ENCODE measurements at places on chromosomes 6 and 20.

DNA sequence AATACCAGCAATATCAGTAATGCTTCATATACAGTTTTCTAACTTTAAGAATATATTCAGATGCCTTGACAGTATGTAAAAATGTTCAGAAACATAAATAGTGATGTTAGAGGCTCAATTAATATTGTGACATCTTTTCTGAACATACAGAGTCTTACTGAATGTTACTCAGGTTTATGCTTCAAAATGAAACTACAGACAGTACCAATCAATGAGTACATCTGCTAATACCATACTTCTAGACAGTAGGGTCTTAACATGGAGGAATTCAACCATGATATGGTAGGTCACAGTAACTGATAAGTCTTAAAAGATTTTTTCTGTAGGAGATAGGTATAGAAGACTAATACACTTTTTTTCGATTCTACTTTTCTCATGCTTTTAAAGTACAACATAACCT, 8.3 kb downstream of the GCLC start:
- no peak for ATAC-seq

DNA sequence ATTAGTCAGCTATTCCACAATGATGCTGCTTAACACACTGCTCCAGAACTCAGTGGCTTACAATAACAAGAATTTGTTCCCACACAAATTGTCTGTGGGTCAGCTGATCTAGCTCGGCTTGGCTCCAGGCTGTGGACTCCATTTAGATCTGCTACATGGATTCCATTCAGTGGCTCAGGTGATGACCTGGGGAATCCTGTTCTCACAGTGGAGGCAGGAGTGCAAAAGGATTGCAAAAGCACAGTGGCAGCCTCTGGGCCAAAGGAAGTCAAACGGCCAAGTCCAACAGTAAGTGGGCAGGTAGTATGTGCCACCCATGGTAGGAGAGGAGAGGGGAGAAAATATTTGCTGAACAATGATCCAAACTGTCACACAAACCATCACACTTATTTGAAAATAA, 15.8 kb upstream of the LRRN4 start:
- ATAC-seq = no peak

- no peak for ATAC-seq
Observed at GRCh38 chr6:153038378-153039057, 36.0 kb upstream of the MTRF1L start.

DNA sequence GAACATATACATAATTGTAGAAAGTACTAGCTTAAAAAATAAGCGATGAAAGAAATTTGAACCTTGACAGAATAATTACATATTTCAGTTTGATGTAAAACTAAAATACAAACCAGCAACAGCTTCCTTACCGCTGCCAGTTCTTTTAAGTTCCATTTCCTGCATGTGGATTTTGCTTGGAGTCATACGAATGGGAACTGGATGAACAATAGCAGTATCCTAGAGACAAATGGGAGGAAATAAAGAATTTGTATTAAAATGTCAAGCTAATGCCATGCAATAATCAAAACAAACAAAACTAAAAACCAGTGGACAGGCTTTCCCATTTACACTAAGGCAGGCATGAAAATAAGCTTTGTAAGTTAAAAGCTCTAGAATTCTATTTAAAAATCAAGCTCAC, 67.1 kb downstream of the REPS1 start:
- ATAC-seq = no peak

DNA sequence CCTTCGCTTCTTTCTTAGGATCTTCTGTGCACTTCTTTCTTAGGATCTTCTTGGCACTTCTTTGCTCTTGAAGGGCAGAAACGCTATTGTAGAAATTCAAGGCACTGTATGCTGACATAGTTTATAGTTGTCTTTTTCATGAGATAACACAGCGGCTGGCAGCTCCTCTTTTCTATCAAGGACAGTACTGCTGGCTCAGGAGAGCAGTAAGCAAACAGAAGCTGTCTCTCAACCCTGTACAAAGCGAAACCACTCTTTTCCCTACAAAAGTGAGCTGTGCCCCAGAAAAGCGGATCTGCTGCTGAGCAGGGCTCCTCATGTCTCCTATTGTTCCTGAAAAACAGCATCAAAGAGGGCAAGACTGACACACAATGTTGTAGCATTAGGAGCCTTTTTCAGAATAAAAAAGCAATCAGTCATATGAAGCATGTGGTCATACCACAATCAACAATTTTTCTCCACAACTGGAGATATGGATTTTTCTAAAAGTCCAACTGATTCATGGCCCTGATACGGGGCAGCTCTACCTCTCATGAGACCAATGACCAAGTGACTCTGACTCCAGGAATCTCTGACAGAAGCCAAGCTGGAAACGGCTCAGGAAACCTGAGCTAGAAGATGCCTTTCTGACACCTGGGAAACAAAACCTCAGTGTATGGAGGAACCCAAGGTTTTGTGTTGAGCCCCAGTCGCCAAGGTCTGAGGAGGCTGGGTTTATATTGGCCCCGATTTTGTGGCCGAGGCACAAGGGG, 255.9 kb downstream of the ESR1 start:
- no peak for ATAC-seq

GRCh38 chr20:47397652-47398301, 41.3 kb upstream of the ZMYND8 start:
- ATAC-seq = no peak

DNA sequence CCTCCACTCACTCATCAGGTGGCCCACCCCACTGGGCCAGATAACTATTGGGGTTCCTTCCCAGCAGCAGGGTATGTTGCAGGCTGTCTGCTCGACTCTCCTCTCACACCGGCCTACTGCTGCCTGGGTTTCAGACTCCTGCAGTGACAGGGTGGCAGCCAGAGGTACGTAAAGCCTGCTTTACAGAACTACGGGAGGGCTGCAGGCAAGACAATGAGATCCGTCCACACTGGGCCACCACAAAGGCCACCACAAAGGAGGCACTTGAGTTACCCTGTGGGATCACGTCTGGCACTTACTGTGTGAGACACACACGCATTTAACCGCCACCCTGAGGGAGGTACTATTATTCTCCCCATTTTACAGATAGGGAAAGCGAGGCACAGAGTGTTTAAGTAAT, 78.5 kb downstream of the NFATC2 start:
- no peak for ATAC-seq

DNA sequence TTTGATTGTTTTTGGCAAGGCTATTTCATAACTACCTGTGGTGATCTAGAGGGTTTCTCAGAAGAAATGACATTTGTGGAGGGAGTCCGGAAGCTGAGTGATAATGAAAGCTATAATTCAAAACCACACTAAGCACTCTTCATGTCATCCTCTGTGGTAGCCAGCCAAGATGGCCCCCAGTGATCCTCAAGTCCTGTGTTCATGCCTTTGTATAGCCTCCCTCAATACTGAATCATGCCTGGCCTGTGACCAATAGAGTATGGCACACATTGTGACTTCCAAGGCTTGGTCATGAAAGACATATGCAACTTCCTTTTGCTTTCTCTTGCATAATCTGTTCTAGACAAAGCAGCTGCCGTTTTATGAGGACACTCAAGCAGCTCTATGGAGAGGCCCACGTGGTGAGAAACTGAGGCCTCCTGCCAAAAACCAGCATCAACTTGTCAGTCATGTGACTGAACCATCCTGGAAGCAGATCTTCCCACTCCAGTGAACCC, 12.8 kb upstream of the DNAAF9 start:
- ATAC-seq = no peak

DNA sequence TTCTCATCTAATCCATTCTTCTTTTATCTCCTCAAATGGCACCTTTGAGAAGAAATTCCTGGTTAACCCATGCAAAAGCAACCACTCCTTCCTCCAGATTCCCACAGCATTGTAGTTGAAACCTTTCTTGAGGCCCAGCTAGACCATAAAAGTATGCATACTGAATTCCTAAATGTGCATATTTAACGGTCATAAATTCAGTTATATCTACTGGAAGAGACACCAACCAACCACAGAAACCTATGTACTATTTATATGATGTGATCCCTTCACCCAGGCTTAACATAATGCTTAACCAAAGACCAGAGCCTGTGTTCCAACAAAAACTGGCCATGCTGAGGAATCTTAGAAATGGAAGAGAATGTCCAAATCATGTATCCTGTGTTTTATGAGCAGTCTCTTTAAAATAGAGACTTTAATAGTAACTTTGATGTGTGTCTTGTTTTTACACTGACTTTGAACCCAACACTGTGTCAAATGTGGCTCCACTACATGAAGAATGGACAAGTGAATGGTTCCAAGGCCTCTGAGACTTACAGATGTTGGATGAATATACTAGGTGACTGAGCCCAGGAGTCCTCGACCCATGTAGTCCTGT, 11.4 kb upstream of the TAF8 start:
- no peak for ATAC-seq

GRCh38 chr6:160365117-160365516, 16.9 kb downstream of the SLC22A3 start:
- ATAC-seq = no peak

DNA sequence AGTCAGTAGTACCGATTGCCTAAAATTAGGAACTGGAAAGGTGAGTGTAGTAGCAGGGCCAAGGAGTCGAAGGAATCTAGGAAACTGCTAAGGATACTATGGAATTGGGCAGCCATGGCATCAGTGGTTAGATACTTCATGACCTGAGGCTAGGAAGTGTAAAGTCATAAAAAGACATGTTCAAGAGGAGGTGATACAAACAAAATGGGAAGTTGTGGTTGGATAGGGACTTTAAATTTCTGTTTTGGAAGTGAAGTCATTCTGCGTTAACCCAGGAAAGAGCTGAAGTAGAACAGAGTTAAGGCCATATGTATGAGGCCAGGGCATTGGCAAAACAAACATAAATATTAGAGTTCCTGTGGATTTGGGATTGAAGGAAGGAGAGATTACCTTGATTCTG, 88.6 kb upstream of the TMEM181 start:
- ATAC-seq = no peak

DNA sequence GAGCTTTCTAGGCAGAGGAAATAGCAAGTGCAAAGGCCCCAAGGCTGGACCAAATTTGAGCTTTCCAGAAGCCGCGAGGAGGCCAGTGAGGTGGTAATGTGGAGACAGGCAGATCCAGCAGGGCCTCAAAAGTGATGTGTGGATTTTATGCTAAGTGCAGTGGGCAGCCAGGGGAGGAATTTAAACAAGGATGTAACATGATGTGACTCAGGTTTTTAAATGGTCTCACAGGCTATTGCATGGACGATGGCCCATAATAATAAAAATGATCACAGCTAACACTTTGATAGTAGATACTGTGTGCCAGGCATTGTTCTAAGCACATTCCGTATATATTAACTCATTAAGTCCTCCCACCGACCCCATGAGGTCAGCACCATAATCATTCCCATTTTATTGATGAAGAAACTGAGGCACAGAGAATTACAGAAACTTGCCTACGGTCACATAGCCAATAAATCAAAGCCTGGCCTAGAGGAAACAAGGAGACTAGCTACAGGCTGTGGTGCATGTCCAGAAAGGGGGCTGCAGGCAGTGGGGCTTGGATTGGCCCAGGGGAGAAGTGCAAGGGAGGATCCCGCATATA, 18.0 kb upstream of the PREX1 start:
- no peak for ATAC-seq

- no peak for ATAC-seq
Observed at GRCh38 chr6:116996842-116997241, 119.8 kb downstream of the RFX6 start.

- ATAC-seq = no peak
Observed at GRCh38 chr6:57434944-57435343, 117.5 kb downstream of the PRIM2 start.

DNA sequence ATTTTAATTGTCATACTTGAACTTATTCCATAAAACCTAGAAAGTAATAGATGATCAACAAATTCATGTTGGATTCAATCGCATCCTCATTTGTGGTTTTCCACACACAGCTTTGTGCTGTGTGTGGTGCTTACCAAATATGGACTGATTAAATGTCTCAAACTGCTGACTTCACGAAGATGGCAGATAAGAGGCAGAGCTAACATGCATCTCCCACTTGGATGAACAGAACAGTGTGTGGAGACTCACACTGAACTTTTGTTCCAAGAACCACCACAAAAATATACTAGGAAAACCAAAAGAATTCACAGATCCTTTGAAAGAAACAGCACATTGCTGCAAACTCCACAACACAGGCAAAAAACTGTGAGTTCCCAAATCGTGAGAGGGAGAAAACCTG, 603.7 kb downstream of the TENT5A start:
- ATAC-seq = no peak

GRCh38 chr6:144395014-144395413, 109.9 kb downstream of the UTRN start:
- ATAC-seq = no peak

- ATAC-seq = no peak
Observed at GRCh38 chr6:81491454-81492101, 260.9 kb downstream of the TENT5A start.

- ATAC-seq = no peak
Observed at GRCh38 chr20:44858606-44859360, 26.7 kb upstream of the YWHAB start.

DNA sequence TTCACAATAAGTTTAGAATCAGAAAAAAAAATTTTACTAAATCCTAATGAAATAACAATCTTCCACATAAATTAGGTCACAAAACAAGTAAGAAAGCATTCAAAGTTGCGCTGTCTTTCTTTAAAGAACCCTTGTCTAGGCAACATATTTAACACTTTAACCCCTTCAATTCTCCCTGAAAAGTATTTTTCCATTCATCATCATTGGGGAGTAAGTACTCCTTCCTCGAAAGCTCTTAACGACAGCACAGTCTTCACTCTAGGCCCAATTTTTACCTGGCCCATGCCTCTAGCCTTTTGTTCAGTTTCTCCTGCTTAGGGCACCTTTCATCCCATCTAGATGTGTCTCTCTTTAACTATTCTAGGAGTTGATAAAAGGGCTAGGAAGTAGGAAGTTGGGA, 2.6 kb downstream of the TSPYL1 start:
- ATAC-seq = no peak

DNA sequence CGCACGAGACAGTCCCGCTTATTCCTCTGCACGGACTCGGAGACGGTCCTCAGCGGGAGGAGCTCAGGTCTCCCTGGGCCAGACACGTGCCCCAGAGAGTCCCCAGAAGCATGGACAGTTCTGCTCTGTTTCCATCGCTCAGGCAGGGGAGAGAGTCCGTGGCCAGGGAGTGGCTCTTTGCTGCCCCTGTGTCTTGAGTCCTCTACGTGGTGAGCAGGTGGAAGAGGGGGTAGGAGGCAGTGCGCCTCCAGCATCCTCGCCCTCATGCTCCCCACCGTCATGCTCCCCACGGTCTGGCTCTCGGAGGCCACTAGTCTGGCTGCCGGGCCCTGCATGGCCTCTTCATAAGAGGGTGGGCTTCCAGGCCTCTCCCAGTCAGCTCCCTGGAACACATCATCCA, 8.9 kb downstream of the TAGAP start:
- ATAC-seq = no peak

Measured in motor neuron (in vitro differentiated cells).